ENCODE measurements at places on chromosomes 16 and 17.

- DNase-seq: no peak
These were observed 482 bp downstream of the BAHCC1 start for GRCh38 chr17:81395600-81396277.

GRCh38 chr16:67928561-67929364, 2.9 kb downstream of the CTRL start:
- no peak for DNase-seq

DNA sequence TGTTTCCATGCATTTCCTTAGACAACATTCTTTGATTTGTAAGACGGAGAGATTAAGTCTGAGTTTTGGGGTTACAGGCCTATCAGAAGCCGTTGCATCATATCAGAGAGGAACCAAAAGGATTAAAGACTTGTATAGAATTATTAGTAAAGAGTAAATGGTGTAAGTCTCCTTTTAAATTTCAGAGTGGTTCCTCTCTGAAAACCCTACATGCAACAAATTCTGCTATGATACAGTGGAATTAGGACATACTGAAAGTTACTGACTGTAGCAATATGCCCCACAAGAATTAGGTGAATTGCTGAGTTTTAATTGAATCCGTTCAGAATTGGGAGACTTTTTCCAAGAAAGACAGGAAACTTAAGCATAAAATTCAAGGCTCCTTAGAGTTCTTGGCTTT, 221.6 kb downstream of the FTO start:
- no peak for DNase-seq

DNA sequence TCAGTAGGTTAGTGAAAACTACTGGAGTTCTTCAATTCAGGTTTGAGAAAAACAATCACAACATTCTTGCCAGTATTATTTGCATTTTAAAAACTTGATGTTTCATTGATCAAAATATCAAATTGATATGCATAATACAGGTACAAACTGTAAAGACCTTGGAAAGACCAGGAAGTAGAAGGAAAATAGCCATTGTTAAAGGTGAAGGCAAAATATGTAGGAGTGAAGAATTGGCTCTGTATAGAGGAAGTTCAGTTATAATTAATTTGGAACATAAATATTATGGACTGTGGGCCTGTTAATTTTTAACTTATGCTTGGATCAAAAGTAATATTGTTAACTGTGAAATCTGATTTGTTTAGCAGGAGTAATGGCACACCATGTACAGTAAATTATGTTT, 112.6 kb downstream of the BCAS3 start:
- no peak for DNase-seq

GRCh38 chr17:43463241-43463640, 20.5 kb upstream of the DHX8 start:
- DNase-seq: no peak

DNA sequence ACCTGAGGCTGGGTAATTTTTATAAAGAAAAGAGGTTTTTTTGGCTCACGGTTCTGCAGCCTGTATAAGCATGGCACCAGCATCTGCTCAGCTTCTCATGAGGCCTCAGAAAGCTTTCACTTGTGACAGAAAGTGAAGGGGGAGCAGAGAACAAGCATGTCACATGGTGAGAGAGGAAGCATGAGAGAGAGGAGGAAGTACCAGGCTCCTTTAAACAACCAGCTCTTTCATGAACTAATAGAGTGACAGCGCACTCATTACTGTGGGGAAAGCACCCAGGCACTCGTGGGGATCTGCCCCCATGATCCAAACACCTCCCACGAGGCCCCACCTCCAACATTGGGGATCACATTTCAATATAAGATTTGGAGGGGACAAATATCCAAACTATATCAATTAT, 86.8 kb downstream of the USP32 start:
- DNase-seq: no peak

- no peak for DNase-seq
These were observed 117.6 kb upstream of the ZNF750 start for GRCh38 chr17:82957469-82957795.

DNA sequence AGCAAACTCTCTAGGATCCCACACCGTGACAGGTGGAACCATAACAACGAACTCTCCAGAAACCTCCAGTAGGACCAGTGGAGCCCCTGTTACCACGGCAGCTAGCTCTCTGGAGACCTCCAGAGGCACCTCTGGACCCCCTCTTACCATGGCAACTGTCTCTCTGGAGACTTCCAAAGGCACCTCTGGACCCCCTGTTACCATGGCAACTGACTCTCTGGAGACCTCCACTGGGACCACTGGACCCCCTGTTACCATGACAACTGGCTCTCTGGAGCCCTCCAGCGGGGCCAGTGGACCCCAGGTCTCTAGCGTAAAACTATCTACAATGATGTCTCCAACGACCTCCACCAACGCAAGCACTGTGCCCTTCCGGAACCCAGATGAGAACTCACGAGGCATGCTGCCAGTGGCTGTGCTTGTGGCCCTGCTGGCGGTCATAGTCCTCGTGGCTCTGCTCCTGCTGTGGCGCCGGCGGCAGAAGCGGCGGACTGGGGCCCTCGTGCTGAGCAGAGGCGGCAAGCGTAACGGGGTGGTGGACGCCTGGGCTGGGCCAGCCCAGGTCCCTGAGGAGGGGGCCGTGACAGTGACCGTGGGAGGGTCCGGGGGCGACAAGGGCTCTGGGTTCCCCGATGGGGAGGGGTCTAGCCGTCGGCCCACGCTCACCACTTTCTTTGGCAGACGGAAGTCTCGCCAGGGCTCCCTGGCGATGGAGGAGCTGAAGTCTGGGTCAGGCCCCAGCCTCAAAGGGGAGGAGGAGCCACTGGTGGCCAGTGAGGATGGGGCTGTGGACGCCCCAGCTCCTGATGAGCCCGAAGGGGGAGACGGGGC, 1.3 kb downstream of the SPN start:
- DNase-seq: no peak

DNA sequence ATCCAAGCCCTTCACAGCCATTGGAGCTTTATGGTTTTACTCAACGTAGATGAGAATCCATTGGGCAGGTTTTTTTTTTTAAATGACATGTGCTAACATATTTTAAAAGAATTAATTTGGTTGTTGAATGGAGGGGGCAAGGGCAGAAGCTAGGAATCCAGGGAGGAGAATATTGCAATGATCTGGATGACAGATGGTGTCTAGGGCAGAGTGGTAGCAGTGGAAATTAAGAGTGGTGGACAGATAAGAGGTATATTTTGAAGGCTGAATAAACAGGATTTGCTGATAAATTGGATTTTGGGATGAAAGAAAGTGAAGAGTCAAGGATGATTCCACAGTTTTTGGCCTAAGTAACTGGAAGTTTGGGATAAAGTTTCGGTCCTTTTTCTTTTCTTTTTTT, 54.8 kb upstream of the DHX40 start:
- DNase-seq: no peak
